ENCODE measurements at places on chromosomes 2 and 18.
A peak's percentile ranks its signal among the peaks of the same experiment; 100 is the strongest.

DNA sequence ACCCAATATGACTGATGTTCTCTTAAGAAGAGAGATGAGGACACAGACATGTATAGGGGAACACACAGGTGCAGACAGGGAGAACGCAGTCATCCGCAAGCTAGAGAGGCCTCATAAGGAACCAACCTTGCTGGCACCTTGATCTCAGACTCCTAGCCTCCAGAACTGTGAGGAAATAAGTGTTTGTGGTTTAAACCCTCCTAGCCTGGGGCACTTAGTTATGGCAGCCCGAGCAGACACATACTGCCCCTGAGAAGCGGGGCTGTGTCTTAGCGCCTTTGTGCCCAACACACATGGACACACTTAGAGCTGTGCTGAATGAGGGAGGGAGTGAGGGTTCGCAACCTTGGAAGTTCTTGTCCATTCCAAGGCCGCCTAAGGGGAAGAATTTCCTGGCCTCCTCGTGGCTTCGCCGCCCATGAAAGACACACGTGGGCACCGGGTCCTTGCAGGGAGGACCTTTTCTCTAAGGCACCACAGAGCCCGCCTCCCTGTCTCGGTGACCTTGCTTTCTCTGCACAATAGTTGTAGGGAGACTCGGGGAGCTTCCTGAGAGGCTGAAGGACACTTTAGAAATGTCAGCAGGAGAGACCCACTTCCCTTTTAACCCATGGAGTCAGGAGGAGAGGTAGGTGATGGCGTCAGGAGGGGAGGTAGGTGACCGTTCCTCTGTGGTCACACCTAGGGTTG is 224.5 kb upstream of the HDAC4 start:
- no peak for DNase-seq

- no peak for DNase-seq
Observed at GRCh38 chr18:58097907-58098166, 53.8 kb downstream of the NEDD4L start.

DNA sequence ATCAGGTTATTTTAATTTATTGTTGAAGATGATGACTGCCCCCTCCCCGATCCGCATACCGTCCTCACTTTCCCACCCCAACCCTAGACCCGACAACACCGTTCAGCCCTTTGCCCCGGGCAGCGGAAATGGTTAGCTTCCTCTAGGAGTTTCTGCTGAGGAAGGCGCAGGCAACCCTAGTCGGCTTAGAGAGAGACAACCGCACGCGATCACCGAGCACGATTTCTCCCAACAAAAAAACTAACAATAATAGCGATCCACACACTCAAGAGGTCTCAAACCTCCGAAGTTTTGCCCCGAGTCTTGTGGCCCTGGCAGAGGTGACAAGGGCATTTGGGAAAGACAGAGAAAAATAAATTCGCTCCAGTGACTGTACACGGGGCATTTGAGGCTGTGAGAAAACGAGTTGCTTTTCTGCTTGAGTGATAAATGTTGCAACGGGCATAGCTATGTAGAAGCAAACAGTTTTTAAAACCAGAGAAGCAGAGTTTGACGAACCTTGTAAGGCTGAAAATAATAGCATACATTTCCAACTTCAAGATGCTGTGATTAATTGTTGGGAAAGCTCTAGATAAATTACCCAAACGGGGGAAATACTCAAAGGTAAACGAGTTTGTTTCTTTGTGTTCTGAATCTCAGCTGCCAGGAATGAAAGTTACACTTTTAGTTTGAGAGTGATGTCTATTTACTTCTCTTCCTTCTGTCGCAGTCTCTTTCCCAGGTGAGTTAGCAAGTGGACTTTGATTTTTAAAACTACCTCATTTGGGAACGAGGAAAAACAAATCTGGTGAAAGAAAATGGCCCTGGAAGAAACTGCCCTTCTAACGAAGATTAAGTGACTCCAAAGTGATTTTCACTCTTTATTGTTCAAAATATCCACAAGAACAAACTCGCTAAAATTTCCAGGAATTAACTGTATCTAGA is 11.0 kb upstream of the SIX3 start:
- no peak for DNase-seq

GRCh38 chr2:218856167-218856895 is 3.3 kb upstream of the WNT6 start:
- DNase-seq, result no peak

DNA sequence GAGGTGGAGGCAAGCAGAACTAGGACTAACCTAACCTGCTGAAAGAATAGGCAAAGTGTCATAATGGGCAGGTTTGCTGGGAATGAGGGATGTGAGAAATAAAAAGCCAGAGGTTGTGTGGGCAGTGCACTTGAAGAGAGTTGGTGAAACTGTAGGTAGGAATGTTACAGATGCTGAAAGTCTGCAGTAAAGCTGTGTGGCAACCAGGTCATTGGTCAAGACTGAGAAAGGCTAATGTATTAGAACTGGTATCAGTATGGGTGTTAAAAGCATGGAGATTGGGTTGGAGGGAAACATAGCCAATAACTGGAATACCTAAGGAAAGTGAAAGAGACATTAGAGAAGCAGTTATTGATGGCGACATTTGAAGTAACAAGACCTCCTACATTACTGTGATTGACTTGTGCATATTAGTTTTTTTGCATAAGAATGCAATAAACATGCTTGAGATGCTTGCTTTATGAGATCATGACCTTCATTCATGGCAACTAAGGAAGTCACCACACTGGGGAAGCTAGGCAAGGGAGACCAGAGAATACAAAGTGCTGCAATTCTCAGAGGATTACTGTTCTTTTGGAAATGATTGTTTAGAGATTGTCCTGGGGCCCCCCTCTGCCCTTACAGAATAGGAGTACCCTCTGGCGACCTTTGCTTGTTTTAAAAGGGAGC is 11.8 kb downstream of the GULP1 start:
- DNase-seq, result no peak

GRCh38 chr2:235127931-235128330 is 176.1 kb downstream of the SH3BP4 start:
- DNase-seq, result no peak

GRCh38 chr2:235670974-235671787 is 177.3 kb downstream of the AGAP1 start:
- DNase-seq, result no peak

DNA sequence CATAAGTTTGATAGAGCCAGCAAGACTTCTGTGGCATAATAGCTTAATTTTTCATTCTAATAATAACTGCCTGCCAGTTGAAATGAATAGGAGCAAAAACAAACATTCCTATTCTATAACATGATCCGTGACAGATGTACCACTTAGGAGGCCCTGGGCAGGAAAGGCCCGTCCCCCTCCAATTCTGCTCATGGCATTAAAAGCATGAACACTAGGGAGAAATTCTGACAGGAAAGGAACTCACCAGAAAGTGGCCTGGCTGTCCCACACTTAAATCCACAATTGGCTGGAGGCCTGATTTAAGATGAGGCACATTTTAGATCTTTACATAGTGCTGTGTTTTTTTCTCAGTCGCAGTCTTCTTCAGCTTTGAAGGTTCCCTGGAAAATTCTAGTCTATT is 261.9 kb upstream of the ETAA1 start:
- no peak for DNase-seq

GRCh38 chr2:63862806-63863205 is 21.1 kb downstream of the UGP2 start:
- no peak for DNase-seq

- no peak for DNase-seq
Observed at GRCh38 chr2:163878718-163879117, 142.9 kb upstream of the FIGN start.

GRCh38 chr2:138777996-138778395 is 2.2 kb downstream of the NXPH2 start:
- no peak for DNase-seq

DNA sequence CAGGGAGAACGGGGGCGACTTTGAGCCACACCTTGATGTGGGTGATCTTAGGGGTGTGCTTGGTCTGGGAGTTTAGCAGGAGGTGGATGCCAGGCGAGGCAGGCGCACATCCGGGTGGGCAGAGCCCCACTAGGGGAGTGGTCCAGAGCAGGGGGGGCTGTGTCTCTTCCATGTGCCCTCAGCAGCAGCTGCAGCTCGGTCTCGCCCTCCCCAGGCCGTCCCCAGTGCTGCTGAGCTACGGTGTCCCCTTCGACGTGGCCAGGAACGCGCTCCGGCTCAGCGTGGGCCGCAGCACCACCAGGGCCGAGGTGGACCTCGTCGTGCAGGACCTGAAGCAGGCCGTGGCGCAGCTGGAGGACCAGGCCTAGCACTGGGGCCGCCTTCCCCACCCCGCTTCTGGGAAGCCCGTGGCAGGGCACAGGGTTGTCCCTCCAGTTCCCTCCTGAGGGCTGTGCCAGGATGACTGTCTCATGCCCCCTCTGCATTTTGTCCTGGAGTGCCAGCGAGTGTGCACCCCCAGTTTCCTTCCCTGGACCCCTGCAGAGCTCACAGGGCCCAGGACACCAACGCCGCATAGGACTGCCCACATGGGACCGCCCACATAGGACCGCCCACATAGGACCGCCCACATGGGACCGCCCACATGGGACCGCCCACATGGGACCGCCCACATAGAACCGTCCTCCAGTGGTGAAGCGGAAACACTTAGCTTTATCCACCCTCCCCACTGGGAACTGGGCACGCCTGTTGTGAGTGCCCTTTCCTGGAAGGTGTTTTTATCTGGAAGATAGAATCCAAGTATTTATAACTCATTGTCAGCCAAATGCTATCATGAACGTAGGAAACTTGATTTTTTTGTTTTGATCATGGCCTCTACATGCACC is 1.9 kb upstream of the ESPNL start:
- DNase-seq, result peak; percentile 64

DNA sequence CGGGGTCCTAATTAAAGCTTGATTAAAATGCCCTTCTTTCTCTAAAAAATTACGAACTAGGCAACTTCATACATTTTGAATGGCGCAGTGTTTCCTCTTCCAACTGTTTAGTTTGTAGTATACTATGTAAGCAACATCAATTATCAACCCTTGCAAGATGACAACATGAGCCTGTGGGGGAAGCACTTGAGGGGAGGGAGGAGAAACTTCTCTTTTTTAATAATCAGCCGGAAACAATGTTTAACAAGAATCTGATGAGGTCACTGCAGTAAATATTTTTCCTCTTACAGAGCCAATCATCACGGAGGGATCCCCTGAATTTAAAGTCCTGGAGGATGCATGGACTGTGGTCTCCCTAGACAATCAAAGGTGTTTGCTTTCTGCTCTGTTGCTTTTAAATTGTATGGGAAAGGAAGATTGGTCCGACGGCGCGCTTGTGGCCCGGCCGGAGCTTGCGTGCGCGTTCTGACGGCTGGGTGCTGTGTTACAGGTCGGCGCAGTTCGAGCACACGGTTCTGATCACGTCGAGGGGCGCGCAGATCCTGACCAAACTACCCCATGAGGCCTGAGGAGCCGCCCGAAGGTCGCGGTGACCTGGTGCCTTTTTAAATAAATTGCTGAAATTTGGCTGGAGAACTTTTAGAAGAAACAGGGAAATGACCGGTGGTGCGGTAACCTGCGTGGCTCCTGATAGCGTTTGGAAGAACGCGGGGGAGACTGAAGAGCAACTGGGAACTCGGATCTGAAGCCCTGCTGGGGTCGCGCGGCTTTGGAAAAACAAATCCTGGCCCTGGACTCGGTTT is 5.3 kb upstream of the DLX1 start:
- DNase-seq, result peak; percentile 28

DNA sequence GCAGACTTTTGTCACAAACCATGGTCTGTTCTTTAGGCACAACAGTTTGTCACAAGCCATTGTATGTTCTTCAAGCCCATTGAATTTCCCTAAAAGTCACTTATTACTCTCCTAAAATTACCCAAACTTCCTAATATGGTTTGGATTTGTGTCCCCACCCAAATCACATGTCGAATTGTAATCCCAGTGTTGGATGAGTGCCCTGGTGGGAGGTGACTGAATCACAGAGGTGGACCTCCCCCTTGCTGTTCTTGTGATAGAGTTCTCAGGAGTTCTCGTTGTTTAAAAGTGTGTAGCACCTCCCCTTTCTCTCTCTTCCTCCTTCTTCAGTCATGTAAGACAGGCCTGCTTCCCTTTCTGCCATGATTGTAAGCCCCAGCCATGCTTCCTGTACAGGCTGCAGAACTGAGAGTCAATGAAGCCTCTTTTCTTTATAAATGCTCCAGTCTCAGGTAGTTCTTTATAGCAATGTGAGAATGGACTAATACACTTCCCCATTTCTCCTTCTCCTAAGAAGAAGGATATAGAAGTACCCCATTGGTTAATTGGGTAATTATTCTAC is 11.2 kb upstream of the GYPC start:
- no peak for DNase-seq

DNA sequence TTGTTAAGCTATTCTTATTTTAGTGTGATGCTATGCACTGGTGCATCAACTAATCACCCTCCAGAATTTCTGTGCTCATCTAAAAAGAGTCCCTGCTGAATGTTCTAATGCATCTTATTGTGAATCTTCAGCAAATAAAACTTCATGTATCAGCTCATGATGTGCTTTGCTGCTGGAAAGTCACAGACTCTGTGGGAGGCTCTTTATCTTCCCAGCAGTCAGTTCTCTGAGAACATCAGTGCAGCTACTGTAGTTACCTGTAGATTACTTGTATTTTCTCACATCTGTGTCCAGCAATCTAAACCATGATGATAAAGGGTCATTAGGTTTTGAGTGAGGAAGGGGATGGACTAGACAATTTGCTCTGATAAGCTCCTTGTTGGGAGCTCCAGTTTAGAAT is 141.6 kb upstream of the SP3 start:
- DNase-seq, result no peak

DNA sequence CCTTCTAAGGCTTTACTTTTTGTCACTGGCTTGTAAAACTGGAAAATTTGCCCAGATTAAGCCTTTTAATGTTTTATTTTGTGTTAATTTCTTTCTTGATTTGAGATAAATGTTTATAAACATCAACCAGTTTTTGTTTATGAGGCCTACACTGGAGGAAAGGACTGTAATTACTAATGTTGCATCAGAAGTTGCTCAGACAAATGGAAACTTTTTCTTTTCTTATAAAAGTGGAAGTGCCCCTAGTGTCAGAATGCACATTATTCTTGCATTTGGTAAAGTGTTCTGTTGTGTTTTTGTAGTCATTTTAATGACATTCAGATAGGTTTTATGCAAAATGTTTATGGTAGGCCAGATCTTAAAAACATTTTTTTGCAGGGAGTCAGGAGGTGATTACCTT is 25.3 kb downstream of the LCLAT1 start:
- DNase-seq, result no peak

DNA sequence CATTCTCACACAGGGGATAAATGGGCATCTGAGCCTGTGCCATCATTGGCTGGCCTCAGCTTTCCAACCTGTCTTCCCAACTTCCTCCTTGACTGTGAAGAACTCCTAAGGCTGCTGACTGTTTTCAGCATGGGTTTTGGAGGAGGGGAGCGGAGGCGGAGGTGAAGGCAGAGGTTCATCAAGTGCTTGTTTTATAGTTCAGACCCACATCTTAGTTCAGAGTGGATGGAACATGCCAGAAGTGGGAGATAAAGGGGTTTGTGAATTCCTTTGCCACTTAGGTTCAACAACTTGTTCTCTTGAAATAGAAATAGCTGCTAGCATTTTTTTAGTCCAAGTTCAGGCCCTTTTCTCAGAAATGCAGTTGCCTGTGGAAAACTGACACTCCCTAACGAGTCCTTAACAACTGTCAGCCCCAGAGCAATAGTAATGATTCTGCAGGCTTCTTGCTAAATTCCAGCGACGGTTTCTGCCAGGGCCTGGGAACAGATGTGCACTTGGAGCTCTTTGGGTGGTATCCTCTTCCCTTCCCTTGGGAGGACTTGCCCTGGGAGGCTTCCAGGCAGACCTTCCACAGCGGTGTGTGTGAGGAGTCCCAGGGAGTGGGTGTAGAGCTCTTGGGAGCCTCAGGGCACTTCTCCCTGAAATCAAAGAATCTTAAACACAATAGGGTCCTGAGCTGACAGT is 30.1 kb upstream of the ITGA6 start:
- DNase-seq, result no peak

- DNase-seq, result peak; percentile 51
Observed at GRCh38 chr2:32357318-32358110, 691 bp downstream of the BIRC6 start.

All from left ventricle myocardium superior (tissue), 1 donor.